ENCODE measurements at places on chromosomes 11 and 22. TPM values are rescaled to one million over a fixed set of nuclear protein-coding genes. Genes with fewer than 3 reads are reported as not detected.

GRCh38 chr11:65432686-65433582, 10.3 kb downstream of the NEAT1 start:
- no peak for DNase-seq

DNA sequence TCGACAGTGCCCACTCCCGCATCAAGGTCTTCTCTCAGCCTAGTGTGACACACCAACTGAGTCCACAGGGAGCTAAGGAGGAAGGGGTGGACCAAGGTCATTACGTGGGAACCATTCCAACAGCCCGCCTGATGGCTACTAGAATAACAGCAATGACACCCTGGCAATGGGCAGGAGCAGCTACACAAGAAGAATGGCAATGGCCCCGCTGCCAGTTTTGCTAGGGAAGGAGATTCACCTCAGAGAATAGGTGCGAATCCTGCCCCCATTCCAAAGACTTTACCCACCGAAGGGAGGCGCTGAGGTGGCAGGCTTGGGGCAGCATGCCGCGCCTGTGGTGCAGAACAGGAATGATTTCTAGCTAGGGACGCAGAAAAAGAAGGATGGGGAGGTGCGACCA, 9.1 kb downstream of the WT1 start:
- DNase-seq, result no peak

DNA sequence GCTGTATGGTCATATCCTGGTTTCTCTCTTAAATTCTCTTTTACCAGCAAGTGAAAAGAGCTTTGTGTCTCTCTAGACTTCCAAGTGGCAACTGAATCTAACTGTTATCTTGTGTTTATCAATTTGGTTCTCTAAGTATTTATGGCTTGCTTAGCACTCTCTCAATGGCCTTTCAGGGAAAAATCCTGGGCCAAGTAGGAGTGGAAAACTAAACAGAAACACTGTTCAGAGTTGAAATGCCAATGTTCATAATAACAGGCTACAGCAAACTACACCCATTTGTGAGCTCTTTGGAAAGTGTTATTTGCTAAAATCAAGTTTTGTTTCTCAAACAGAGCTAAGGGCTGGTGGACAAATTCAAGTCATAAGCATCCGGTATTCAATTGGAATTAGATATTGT, 10.1 kb downstream of the MMP12 start:
- no peak for DNase-seq

GRCh38 chr22:47206164-47206563, 443.7 kb downstream of the TBC1D22A start:
- DNase-seq, result no peak

- DNase-seq, result no peak
Measured at GRCh38 chr11:78961247-78961646, 386.6 kb upstream of the NARS2 start.

GRCh38 chr11:17593466-17594245, 46.6 kb downstream of the OTOG start:
- no peak for DNase-seq

DNA sequence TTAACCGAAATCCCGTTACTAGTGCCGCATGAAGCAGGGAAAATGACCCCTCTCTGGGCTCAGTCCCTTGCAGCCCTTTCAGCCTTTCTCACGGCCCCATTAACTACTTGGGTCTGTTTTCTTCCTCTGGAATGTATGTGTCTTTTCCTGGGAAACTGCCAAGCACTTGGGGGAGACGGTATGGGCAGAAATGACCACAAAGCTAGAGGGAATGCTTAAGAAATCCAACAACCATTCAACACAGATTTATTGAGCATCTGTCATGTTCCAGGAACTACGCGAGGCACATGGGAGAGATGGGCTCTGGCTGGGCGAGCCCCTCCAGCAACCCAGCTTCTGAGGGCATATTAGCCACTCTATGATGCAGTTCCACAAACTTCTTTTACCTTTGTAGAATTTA, 462.6 kb downstream of the BUD13 start:
- peak; percentile 11 for DNase-seq

- no peak for DNase-seq
Measured at GRCh38 chr11:71456294-71456693, 3.3 kb downstream of the NADSYN1 start.

GRCh38 chr22:44091021-44091721, 67.1 kb downstream of the PARVB start:
- DNase-seq, result no peak

GRCh38 chr11:54558407-54558806, 45.4 kb downstream of the OR4C46 start:
- no peak for DNase-seq

DNA sequence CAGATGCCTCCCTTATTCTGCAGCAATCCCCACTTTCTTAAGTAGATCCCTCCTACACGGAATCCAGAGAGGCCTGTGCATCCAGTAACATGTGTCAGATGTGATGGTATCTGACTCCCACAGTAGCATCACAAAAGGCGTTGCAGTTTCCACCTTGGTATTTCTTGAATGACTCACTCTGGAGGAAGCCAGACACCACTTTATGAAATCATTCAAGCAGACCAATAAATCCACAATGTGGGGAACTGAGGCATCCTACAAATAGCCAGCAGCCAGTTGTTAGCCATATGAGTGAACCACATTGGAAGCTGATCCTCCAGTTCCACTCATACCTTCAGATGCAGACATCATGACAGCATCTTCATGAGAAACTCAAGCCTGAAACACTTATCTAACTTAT, 798.1 kb downstream of the OPCML start:
- no peak for DNase-seq

- no peak for DNase-seq
Measured at GRCh38 chr11:112457532-112457931, 196.9 kb upstream of the PLET1 start.

GRCh38 chr11:59746111-59746510, 9.1 kb upstream of the STX3 start:
- DNase-seq, result no peak

DNA sequence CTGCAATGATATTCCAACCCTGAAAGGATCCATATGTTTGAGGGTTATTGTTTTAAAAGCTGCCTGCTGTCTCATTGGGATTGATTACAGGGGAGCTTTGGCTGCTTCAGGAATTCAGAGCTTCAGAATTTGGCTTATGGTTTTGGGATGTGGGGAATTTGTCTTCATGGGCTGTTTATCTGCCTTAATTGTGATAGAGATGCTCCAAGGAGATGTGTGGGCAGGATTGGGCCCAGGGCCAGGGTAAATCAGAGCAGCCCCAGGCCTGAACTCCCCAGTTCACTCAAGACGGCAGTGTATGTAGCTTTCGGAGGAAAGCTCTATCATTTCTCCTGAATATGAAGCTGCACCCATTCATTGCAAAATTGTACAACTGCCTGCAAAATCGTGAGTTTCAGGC, 88.5 kb downstream of the ALX4 start:
- DNase-seq, result no peak

DNA sequence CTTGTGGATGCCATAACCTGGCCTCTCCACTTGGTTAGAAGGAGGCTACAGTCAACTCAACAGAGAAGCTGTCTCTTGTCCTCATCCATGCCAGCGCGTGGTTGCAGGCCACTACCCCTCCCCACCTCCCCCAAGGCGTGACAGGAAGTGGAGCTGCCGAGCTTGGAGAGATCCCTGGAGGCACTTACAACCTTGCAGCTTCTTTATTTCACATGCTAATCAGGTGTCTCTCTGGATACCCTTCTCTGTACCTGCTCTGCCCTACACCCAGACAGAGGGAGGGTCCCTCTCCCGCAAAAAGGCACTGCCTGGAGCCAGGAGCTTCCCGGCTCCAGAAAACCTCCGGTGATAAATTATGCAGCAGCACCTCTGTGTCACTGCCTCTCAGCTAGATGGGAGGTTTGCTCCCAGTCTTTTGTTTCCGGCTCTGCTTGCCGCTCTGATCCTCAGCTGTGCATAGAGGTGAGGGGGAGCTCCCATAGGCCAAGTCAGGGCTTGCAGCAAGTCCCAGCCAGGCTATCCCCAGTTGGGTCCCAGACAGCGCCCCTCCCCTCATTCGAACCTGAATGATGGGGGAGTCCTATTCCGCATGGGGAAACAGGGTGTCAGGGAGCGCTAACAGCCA, 5.7 kb downstream of the LRP4 start:
- DNase-seq, result no peak

DNA sequence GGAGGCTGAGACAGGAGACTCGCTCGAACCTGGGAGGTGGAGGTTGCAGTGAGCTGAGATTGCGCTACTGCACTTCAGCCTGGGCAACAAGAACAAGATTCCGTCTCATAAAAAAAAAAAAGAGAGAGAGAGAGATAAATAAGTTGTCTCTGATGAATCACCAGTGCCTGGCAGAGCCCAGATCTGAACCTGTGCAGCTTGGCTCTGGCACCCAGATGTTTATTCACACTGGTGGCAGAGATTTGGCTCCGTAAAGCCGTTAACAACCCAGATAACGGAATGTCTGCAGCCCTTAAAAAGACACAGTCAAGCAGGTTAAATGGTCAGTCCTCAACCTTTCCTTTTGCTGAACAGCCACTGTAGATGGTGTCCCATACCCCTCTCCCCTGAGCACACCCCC, 33.5 kb upstream of the RTL6 start:
- no peak for DNase-seq

- no peak for DNase-seq
Measured at GRCh38 chr11:133906241-133906640, 50.5 kb downstream of the IGSF9B start.

GRCh38 chr11:128928400-128928799, 14.3 kb downstream of the TP53AIP1 start:
- no peak for DNase-seq

- DNase-seq, result peak; percentile 74
Measured at GRCh38 chr22:31084811-31085492, 3.8 kb downstream of the SMTN start.

DNA sequence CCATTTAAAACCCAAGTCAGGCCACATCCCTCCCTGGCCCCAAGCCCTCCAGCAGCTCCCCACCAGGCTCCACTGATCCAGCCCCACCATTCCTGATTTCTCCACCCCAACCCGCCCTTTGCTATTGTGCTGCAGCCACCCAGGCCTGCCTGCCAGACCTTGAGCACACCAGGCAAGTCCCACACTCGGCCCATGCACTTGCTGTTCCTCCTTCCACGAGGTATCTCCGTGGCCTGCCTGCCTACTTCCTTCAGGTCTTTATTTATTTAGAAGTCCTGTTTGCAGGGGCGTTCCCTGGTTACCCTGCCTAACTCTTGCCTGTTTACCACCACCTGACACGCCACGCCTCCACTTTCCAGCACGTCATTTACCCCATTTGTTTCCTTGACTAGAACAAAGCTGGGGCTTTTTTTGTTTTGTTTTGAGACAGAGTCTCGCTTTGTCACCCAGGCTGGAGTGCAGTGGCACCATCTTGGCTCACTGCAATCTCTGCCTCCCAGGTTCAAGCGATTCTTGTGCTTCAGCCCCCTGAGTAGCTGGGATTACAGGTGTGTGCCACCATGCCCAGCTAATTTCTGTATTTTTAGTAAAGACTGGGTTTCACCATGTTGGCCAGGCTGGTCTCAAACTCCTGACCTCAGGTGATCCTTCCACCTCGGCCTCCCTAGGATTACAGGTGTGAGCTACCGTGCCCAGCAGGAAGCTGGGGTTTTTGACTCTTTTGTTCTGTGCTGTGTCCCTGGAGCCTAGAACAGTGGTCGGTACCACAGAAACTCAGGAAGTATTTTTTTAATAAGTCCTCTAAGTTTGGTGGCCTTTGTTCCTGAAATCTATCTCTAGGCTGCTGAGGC, 6.7 kb downstream of the CENPM start:
- no peak for DNase-seq

GRCh38 chr11:77530879-77531278, 57.0 kb upstream of the PAK1 start:
- DNase-seq, result peak; percentile 41

GRCh38 chr11:79932612-79933011, 491.8 kb upstream of the TENM4 start:
- DNase-seq, result no peak

- DNase-seq, result no peak
Measured at GRCh38 chr22:29578462-29579200, 2.3 kb downstream of the NIPSNAP1 start.

- no peak for DNase-seq
Measured at GRCh38 chr11:62976109-62976508, 8.7 kb downstream of the SLC22A6 start.

GRCh38 chr22:33796494-33796893, 123.8 kb downstream of the LARGE1 start:
- DNase-seq, result no peak

- DNase-seq, result no peak
Measured at GRCh38 chr11:61390161-61390560, 2.2 kb upstream of the TMEM216 start.

GRCh38 chr11:125270711-125271110, 106.2 kb downstream of the PKNOX2 start:
- DNase-seq, result no peak

DNA sequence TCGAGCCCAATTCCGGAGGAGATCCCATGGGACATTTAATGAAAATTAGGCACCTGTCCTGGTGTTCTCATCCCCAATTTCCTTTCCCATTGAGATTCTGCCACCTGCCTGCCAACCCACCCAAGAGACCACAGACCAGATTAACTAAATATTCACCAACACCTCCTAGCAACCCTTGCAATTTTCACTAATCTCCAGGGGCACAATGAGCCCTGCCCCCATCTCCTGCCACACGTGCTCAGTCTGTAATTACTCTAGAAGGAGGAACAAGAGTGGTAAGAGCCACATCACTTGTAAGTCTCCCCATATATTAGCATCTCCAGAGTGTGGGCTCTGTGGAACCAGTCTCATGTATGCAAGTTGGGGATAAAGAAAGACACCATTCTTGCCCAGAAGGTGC, 38.0 kb downstream of the IL18BP start:
- no peak for DNase-seq

DNA sequence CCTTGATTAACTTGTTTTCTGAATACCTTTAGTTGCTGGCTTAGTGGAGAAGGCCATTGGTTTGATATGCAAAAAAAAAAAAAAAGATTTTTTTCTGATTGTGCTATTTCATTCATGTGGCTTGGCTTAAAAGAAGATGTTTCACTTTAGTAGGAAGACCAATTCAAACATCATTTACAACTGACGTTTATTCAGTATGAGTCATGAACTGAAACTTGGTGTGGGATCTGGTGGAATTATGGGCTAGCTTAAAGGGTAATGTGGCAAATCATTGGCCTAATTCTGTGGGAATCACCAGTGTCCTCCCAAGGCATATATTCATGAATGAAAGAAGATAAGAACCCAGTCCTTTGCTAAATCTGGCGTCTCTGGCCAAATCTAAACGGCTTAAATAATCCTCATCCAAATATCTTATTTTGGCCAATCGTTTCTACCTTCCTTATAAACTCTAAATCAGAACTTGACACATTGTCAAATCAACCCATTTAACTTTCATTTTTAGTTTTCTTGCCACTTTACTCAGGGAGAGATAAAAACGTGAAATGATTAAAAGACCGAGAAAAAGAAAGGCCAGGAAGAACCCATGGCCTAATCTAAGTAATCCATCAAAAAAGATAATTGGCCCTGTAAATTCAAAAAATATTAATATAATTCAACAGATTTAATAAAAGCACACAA, 77.0 kb downstream of the DDIAS start:
- no peak for DNase-seq

- no peak for DNase-seq
Measured at GRCh38 chr11:29327891-29328290, 688.9 kb downstream of the KCNA4 start.

Gene KRTAP5-9
- not detected for total RNA-seq

Gene MS4A15
- not detected for total RNA-seq

Gene CAPN5
- 8.2 TPM for total RNA-seq

Gene CDKN1C
- 53.0 TPM for total RNA-seq

Gene OR51B4
- total RNA-seq, result not detected

Gene CNGA4
- 0.49 TPM for total RNA-seq

Gene DRD2
- 0.20 TPM for total RNA-seq

Gene CHST1
- 0.59 TPM for total RNA-seq

Gene C22orf31
- 0.20 TPM for total RNA-seq

Gene TMPRSS4
- total RNA-seq, result 2.5 TPM

Gene JAML
- total RNA-seq, result 12.2 TPM

Gene OR52E8
- total RNA-seq, result not detected

Gene PLAAT3
- 21.6 TPM for total RNA-seq

Gene HOATZ
- total RNA-seq, result not detected

Gene SCUBE1
- 0.20 TPM for total RNA-seq

Measured in skin of body (tissue), 3 donors.